Fibroblast of the conjunctiva (primary cell): ENCODE measurements at places on chromosomes 7 and 10.

- no peak for DNase-seq
These were observed 82.5 kb upstream of the PRR15 start for GRCh38 chr7:29480934-29481651.

GRCh38 chr7:99029466-99030435 lies 114.2 kb downstream of the SMURF1 start:
- no peak for DNase-seq

DNA sequence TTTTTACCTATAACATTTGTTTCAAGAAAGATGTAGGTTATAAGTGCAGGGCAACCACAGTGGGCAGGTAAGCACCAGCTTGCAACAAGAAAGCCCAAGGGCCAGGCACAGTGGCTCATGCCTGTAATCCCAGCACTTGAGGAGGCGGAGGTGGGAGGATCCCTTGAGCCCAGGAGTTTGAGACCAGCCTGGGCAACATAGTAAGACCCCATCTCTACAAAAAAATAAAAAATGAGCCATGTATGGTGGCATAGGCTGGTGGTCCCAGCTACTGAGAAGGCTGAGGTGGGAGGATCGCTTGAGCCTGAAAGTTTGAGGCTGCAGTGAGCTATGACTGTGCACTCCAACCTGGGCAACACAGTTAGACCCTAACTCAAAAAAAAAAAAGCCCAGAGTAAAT lies 12.8 kb downstream of the BCL7B start:
- DNase-seq, result no peak

- no peak for DNase-seq
These were observed 125.6 kb downstream of the CELF2 start for GRCh38 chr10:11143242-11143641.

GRCh38 chr7:153383781-153384180 lies 624.2 kb downstream of the ACTR3B start:
- no peak for DNase-seq

DNA sequence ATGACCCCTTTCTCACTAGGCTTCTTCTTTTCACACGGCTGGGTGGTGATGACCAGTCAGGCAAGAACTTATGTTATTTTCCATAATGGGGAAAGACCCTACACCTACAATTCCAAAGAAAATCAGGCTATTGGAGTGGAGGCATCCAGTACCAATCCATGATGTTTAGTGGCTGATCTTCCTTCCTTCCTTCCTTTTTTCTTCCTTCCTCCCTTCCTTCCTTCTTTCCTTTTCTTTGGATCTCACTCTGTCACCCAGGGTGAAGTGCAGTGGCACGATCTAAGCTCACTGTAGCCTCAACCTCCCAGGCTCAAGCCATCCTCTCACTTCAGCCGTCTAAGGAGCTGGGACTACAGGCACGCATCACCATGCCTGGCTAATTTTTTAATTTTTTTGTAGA lies 2.5 kb downstream of the RGS10 start:
- DNase-seq, result no peak

GRCh38 chr10:11713186-11713743 lies 28.9 kb upstream of the ECHDC3 start:
- no peak for DNase-seq

- DNase-seq, result no peak
These were observed 2.8 kb downstream of the GPR15LG start for GRCh38 chr10:84176351-84176750.

GRCh38 chr7:107701191-107701590 lies 40.6 kb downstream of the SLC26A4 start:
- no peak for DNase-seq

- no peak for DNase-seq
These were observed 107.5 kb downstream of the FOXP2 start for GRCh38 chr7:114522081-114522480.

DNA sequence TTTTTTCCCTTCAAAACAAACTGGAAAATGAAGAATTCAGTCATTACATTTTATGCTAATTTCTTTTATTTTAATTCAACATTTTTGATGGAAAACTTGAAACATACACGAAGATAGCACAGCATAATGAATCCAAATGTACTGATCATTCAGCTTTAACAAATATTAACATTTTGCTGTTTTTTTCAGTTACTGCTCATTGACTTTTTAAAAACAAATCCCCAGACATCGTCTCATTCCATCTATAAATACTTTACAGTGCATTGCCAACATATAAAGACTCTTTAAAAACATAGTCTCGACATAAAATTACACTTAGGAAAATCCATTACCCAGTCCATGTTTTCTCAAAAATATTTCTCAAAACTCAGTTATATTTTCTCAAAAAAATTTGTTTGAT lies 452.3 kb downstream of the GALNT17 start:
- no peak for DNase-seq
